ENCODE measurements at places on chromosomes 6 and 20.

DNA sequence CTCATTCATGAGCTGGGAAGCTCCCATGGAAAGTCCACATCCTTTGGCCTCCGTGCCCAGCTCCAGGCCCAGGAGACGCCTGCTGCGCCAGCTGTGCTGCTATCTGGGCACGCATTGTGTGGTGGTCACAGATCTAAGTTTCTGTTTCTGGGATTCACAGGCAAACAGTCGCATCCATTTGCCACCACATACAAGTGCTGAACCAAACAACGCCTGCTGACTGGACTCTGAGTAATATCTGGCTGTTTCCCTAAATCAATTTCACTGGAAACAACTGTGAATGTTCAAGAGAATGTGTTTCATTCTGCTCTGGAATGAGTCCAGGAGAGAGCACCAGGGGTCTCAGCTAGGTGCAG is 45.5 kb downstream of the IRF4 start:
- no peak for DNase-seq

DNA sequence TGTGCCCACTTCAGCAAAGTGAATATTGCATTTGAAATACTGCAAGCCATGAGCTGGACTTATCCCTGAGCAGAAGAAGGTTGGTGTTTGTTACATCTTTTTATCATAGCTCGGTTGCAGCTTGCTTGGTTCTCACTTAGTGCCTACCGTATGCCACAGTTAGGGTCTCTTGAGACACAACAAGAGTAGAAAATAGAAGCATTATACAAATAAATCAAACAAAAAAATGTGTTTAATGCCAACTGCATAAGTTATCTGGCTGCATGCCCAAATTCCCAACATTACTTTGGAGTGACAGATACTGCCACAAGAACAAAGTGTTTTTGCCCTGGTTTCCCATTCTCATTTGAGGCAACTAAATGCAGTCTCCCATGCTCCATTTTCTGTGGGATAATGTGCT is 53.9 kb upstream of the LAMP5 start:
- no peak for DNase-seq

- no peak for DNase-seq
Measured at GRCh38 chr6:21005816-21006570, 471.7 kb downstream of the CDKAL1 start.

- peak; percentile 54 for DNase-seq
Measured at GRCh38 chr6:35327349-35328027, 14.9 kb upstream of the PPARD start.

- no peak for DNase-seq
Measured at GRCh38 chr6:84696166-84696565, 68.2 kb downstream of the TBX18 start.

- DNase-seq, result no peak
Measured at GRCh38 chr6:11978169-11978987, 33.7 kb upstream of the HIVEP1 start.

DNA sequence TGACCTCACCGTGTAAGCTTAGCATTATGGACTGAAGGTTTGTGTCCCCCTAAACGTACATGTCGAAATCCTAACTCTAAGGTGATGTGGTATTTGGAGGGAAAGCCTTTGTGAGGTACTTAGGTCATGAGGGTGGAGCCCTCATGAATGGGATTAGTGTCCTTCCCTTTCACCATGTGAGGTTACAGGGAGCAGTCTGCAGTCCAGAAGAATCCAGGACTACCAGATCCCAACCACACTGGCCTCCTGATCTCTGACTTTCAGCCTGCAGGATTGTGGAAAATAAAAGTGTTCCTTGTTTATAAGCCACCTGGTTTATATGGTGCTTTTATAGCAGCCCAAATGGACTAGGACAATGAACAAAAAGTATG is 73.4 kb downstream of the ZBTB2 start:
- no peak for DNase-seq

GRCh38 chr6:13553646-13554045 is 20.8 kb upstream of the SIRT5 start:
- DNase-seq, result no peak

DNA sequence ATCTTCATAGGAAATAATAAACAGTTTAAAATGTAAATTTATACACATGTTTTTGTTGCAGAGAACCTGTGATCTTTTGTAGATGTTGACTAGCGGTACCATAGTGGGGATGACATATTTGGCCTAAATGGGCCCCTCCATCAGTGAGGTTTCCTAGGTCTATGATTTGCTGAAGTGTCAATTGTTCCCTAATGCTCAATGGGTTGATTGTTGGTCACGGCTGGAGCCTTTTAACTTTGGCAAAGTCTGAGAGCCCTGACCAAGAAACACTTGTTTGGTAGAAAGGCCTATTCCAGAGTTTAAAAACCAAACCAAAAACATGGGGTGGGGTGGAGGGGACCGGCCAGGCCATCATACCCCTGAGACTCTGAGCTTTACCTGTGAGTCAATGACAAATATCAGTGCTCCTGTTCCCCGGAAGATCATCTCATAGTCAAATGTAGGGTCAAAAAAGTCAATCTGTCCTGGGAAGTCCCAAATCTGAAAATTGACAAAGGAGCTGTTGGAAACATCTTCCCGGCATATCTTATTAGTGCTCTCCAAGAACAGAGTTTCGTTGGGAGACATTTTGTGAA is 25.1 kb downstream of the RRAGD start:
- DNase-seq, result no peak

DNA sequence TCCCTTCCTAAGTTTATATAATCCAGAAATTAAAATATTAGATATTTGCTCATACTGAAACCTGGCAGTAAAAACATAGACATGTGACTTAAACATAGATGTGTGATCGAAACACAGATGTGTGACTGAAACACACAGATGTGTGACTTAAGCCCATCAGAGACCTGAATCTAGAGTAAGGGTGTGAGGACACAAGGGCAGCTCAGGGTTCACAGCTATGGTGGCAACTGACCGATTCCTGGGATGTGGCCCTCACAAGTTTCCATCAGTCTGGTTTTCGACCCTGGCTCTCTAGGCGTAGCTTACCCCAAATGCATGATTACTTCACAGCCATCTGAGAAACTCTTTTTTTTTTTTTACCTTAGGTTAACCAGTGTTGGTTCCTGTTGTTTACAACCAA is 137.0 kb downstream of the NRN1 start:
- DNase-seq, result no peak

- no peak for DNase-seq
Measured at GRCh38 chr6:69026243-69026642, 391.2 kb downstream of the ADGRB3 start.

- DNase-seq, result no peak
Measured at GRCh38 chr6:44915111-44915510, 413.0 kb upstream of the RUNX2 start.

DNA sequence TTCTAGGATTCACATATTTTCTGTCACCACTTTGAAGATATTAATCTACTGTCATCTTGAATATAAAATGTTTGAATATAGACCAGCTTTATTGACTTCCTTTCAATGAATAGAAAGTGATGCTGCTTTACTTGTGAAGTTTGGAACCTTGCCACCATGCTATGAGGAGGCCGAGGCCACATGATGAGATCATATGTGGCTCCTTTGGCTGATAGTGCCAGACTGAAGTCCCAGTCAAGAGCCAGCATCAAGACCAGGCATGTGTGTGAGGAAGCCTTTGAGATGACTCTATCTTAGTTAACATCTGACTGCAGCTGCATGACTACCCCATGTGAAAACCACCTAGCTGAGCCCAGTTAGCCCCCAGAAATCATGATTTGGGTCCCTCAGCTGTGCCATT is 169.5 kb downstream of the OTOR start:
- no peak for DNase-seq

DNA sequence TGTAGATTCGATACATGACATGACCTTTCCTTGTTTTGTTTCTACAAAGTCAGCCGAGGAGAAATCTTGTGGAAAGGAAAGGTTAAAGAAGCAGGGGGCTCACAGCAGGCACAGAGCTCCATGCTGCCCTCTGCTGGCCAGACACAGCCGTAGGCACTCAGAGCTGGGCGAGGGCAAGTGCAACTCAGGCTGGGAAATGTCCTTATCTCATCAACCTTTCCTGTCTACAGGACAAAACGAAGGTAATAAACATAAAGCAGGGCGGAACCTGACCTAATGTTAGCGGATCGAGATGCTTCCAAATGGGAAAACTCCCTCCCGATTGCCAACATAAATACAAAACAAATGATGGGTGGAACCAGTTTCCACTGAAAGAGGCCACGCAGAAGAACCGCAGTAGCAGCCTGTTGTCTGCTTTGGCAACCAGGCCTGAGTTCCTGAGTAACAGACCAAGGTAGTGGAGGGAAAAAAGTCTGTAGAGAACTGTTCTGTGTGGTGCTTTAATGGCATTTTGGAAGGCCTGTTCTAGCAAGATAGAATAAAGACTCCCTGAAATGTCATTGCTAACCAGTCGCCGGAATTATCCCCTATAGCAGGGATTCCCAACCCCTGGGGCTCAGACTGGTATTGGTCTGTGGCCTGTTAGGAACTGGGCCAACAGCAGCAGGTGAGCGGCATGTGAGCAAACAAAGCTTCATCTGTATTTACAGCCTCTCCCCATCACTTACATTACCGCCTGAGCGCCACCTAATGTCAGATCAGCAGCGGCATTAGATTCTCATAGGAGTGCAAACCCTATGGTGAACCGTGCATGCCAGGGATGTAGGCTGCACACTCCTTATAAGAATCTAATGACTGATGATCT is 85.2 kb downstream of the MBOAT1 start:
- DNase-seq, result peak; percentile 34

DNA sequence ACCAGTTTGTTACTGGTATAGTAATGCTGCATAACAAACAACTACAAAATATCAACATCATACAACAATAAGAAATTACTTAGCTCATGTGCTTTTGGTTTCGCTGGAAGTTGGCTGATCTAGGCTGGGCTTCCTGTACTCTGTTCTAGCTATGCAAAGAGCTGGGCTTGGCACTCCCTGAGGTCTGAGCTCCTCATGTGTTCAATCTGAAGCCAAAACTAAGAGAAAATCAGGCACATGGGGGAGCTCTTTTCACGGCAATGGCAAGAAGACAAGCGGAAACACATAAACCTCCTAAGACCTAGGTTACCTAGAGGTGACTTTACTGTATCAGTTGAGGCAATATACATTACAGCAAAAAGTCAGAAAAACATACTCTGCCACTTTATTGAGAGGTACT is 574.2 kb downstream of the KHDRBS2 start:
- DNase-seq, result no peak

- DNase-seq, result no peak
Measured at GRCh38 chr6:153511896-153512496, 380.9 kb upstream of the RGS17 start.

- no peak for DNase-seq
Measured at GRCh38 chr20:23690581-23690980, 1.7 kb upstream of the CST4 start.

DNA sequence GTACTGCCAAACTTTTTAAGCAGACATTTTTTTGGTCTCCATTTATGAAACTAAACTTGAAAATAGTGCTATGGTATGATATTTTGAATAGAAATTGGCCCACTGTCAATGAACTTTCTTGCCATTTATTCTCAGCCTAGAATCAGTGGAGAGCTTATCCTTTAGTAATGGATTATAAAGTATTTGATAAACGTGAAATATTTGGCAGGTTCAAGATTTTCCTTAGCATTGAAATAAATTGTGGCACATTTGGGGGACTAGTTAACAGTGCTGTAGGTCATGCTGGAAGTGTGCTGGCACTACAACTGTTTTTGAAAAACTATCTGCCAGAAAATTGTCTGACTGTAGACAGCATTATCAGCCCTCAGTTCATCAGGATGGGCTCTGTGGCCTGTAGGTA is 2.1 kb downstream of the PRSS35 start:
- no peak for DNase-seq

DNA sequence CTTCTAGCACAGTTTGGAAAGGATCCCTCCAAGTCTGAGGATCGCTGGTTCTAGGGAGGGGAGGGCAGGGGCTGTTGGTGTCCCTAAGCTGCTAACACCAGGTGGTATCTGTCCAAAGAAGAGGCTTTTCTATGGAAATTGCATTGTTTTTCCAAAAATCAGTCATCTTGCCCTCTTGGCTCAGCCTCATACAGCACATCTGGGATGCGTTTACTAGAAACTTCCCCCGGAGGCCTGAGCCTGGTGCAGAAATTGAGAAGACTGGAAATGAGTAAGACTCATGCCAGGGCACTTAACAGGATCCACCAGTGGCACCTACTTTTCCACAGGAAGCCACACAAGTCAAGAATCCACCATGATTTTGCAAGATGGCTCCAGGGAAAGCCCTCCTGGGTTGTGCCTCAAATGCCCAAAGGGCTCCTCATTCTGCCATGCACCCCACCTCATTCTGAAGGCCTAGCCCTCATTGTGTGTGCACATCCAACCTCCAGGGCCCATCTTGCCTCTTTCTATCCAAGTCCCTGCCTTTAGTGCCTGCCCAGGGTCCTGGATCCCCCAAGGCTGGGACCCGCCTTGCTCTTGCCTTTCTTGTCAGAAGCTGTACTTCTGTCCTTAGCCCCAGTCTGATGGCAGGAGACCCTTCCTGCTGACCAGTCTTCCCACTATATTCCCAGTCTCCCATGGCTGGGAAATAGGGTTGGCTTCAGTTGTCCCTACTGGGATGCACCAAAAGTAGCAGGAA is 97.6 kb downstream of the MRPL14 start:
- no peak for DNase-seq

DNA sequence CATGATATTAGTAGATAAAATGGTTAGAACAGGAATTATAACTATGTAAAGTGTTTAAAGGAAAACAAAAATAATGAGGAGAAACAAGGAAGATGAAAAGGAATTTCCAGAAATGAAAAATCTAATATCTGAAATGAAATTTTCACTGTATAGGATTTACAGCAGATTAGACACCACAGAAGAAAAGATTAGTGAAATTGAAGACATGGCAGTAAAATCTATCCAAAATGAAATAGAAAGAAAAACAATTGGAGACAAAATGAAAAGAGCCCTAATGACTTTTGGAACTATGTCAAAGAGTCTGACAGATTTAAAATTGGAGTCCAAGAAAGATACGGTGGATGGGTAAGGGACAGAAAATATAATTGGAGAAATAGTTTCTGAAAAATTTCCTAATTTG is 174.2 kb downstream of the AKAP7 start:
- no peak for DNase-seq

DNA sequence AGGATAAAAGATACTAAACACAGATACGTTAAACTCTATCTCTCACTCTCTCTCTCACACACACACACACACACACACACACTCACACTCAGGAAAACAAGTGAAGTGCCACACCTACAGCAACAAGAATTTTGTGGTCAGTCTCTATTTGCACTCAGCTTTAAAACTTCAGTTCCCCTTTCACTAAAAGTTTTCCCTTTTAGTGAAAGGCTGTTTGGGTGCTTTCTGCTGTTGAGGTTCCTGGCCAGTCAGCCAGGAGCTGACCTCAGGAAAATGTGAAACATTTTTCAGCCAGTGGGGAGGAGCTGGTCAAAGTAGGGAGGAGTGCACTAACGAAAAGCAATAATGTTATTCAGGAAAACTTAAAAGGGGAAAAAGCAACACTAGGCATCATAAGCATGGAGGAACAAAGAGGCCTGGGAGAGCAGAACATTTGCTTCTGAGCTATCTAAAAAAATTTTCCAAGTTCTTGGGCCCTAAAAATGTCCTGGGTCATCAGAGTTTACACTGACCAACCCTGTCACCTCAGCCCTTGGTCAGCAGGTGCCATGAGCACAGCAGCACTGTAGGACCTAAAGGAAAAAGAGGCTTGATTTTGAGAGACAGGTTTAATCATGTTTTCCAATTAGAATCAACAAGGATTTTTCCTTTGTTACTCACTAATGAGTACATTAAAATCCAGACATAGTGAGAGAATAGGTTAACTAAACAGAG is 30.7 kb upstream of the NT5E start:
- DNase-seq, result no peak

Data from activated T-helper 1 cell treated with anti-CD3 and anti-CD28 coated beads, Interleukin-2, amount 50 U/mL, for 16 hours (primary cell).